Naive thymus-derived CD8-positive, alpha-beta T cell (primary cell): ENCODE measurements at places on chromosomes 7 and 10.
A peak's percentile ranks its signal among the peaks of the same experiment; 100 is the strongest.

DNA sequence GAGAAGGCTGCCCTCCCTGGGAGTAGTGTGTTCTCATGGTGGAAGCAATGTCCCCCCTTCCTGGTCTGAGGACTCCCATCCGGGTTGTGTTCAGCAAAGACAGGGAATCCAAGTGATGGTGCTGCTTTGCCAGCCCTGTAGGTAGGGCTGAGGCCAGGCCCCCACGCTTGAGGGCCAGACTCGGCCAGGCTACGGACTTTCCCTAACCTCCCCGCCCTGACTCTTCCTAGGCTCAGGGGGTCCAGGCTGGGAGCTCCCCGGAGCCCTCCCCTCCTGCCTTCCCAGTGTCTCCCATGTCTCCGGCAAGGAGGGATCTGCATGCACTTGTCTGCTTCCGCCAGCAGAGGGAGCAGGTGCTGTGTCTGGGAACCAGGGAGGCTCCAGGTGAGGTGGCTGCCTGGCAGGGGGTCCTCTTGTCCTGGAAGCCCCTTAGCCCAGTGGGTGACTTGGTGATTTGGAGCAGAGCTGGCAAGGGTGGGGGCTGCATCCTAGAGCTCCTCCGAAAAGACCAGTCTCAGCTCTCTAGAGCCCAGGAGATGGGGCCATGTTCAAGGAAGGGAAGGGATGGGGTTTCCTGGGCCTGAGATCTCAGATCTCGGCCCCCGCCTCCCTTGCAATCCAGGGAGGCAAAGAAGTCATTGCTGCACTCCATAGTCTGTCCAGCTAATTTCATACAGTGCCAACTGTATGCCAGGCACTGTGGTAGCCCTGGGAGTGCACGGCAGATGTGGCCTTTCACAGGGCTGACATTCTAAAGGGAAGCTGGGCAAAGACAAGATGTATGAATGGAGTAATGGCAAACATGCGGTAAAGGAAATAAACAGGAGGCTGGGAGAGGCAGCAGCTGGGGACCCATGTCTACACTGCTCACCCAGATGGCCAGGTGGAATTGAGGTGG is 20.3 kb upstream of the SFRP5 start:
- DNase-seq: peak; percentile 70

GRCh38 chr7:90715067-90715466 is 118.9 kb downstream of the CDK14 start:
- no peak for DNase-seq

- no peak for DNase-seq
Observed at GRCh38 chr10:86401588-86402282, 35.1 kb upstream of the GRID1 start.

- no peak for DNase-seq
Observed at GRCh38 chr7:133282094-133282493, 29.2 kb downstream of the EXOC4 start.

GRCh38 chr7:45486575-45486974 is 87.6 kb upstream of the ADCY1 start:
- no peak for DNase-seq

- DNase-seq: no peak
Observed at GRCh38 chr10:944034-944831, 12.7 kb upstream of the LARP4B start.

- DNase-seq: no peak
Observed at GRCh38 chr7:80924090-80924489, 5.2 kb upstream of the SEMA3C start.

- no peak for DNase-seq
Observed at GRCh38 chr10:131075218-131075770, 236.2 kb downstream of the TCERG1L start.

DNA sequence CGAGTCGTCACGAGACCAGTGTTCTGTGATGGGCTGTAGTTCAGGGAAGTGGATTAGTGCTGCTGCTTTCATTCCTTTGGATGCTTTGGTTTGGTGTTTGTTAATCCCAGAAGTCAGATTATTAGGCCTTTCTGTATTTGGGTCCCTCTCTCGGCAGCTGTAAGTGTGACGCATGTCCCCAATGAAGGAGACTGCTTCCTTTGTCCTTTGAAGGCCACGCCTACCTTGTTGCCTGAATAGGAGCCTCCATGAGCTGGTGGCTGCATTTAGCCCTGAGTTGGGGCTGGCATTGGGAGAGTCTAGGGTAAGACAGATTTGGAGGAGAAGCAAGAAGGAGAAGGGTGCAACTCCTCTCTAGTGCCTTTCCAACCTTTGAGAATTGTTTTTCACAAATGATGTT is 34.5 kb downstream of the DOCK1 start:
- DNase-seq: no peak
